GM12864 (cell line): ENCODE measurements at places on chromosomes 6 and 20.

- no peak for DNase-seq
Measured at GRCh38 chr6:88539295-88539764, 373.2 kb upstream of the CNR1 start.

DNA sequence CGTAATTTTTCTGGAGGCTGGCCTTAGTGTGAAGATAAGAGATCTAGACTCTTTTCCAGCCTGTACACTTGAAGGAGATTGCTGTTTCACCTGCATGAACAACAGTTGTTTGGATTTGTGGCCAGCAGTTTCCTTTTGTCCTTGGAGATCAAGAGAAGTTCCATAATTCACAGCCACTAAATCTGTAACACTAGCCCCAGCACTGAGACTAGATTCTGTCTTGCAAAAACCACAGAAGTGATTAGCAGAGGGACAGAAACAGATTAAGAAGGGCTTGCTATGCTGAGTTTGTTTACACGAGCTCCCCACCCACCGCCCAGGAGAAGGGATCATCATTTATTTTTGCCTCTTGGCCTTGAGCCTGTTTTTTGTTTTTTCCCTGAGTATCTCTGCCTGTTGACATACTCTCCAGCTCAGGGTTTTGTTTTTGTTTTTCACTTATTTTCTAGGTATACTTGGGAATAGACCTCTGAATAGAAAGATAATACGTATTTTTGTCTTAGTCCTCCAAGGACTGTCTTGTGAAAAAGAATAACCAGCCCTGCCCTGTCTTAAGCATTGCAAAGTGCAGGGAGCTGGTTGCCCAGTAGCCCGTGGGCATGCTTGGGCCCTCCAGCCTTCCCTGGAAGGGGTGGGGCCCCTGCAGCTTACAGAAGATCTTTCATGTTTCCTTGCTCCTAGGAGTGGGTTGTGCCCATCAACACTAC, 93.1 kb upstream of the SOX4 start:
- DNase-seq, result no peak

- no peak for DNase-seq
Measured at GRCh38 chr20:51462566-51463276, 79.8 kb downstream of the NFATC2 start.

DNA sequence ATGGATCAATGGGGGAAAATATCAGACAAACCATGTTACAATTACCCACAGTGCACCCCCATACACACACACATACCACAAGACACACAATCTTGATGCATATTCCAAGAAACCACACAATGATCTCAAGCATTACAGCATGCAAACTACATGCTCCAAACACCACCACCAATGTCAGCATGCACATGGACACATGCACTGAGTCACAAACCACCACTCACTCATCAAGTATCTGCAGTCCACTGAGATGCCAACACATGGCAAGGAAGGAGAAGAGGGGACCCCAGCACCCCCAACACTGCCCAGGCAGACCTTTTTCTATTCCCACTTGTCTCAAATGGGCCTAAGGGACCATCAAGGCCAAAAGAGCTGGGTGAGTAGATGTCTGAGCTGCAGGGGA, 91.6 kb downstream of the PREX1 start:
- no peak for DNase-seq

GRCh38 chr6:24439858-24440539, 37.3 kb downstream of the MRS2 start:
- DNase-seq, result no peak

DNA sequence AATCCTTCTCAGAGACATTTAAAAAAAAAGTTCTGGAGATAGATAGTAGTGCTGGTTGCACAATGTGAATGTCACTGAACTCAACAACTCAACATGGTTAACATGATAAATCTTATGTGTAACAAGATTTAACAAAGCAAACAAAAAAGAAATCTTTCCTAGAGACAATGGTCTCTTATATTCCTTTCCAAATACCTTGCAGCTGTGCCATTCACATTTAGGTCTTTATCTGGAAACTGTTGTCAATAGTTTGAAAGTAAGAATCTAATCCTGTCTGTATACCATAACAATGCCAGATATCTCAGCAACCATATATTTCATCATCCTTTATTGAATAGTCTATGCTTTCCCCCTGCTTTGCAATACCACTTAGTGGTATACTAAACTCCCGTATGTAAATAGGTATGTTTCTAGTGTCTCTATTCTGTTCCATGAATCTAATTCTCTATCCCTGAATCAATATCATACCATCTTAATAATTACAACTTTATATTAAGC, 2.1 kb downstream of the SERAC1 start:
- no peak for DNase-seq

GRCh38 chr6:123028263-123028662, 32.2 kb downstream of the CLVS2 start:
- no peak for DNase-seq
